Peyer's patch (tissue), 4 donors: ENCODE measurements at places on chromosomes 2 and 18.

DNA sequence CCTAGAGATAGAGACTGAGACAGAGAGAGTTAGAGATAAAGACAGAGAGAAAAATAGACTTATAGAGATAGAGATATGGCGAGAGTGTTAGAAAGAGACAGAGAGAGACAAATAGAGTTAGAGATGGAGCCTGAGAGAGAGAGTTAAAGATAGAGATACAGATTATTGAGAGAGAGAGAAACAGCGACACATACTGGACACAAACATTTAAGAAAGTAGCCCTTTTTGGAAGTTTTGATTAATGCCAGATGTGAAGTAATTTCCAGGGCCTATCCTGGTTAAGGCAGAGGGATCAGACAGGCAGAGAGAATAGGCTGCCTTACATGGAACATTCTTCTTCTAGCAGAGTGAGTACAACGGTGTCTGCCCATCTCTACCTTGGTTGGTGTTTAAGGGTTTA is 311.6 kb upstream of the CDH7 start:
- DNase-seq, result no peak

DNA sequence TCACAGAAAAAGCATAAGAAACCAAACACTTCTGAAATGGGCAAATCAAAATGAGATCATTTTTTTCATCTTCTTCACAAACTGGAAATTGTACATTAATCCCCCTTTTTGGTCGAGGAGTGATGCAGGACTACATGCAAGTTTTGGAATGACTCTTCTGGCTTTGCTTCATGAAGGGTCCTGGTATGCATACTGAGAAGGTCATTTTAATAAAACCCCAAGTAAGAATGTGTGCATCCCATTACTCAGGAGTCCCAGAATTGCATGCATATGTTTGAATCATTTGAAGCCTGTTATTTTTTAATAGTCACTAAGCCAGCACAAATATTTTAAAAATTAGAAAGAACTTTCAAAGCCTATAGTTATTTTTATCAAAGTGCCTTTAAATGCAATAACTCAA is 16.7 kb upstream of the EHBP1 start:
- DNase-seq, result no peak

- no peak for DNase-seq
Observed at GRCh38 chr2:112472547-112473263, 9.3 kb upstream of the TTL start.

DNA sequence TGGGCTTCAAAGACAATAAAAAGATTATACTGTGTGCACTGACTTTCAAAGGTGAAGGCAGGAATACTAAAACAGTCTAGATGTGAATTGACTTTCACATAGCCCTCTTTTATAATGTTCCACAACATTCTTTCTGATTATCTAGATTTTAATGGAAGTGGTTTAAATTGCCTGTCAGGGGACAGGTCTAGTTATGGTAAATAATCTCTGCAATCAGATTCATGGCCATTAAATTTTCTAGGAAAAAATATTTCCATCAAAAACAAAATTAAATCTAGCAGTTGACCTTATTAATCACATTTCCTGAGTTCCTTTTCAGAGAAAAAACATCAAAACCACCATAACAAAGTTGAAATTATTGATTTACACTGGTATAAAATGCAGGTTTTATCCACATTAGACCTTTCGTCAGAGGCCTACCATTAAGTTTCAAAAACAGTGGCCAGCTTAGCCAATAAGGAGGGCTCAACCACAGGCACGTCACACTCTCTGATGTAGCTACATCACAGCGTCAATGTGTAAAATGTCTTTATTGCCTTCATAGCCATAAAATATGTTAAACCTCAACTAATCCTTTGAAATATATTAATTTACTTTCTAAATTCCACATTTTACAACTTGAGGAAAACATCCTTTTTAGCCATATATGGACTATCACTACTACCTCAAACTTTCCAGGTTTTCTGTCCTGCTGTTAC is 79.4 kb downstream of the NOL10 start:
- no peak for DNase-seq

DNA sequence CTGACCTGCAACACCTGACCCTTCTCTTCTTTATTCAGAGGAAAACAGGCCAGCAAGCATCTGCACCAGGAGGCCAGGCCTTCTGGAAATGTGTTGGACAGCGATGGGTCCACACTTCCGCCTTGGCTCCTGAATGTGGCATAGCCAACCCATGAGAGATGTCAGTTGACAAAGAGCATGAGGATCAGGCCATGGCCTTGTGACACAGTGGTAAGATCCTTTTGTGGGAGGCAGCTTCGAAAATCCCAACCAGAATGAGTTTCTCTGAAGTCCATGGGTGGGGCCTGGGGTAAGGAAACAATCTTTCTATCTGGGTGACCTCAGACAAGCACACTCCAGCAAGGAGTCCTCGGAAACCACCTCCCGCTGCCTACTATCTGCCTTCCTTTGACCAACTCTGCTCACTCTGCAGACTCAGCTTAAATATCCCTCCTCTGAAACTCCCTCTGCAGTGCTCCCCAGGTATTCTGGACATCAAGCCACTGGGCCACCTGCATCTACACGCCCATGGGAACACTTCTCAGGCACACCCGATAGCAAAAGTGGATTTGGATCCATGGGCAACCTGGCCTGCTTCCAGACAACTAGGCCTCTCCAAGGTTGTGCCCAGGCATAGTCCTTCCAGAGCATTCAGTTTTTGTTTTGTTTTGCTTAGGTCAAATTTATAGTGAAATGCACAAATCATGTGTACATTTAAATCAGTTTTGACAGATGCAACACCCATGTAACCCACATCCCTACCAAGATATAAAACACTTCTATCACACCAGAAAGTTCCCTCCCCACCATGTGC is 3.6 kb upstream of the SH2D6 start:
- no peak for DNase-seq

DNA sequence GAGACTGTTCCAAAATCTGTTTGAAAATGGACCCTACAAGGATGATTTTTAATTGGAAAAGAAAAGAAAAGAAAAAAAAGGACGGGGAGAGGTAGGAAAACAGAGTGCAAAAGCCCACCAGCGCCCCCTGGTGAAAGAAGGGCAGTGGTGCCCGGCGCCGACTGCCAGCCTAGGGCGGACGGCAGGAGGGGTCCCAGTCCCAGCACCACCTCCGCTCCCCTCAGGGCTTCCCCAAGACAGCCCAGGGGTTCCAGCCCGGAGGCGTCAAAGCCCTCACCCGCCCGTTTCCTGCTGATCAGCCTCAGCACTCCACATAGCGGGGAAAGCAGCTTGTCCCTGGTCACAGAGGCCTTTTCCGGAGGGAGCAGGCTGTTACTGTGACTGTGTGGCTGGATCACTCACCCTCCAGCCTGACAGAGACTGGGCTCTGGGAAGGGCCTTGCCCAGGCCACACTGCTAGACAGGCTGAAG is 213.9 kb downstream of the TFCP2L1 start:
- peak; percentile 22 for DNase-seq

DNA sequence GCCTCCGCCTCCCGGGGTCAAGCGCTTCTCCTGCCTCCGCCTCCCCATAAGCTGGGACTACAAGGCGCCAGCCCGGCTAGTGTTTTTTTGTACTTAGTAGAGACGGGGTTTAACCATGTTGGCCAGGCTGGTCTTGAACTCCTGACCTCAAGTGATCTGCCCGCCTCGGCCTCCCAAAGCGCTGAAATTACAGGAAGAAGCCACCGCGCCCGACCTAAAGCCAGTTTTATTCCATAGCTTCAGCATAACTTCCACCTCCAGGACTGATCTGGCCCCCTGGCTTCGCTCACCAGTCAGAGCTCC is 783 bp upstream of the TXNL4A start:
- no peak for DNase-seq

- DNase-seq, result no peak
Observed at GRCh38 chr2:224994242-224994823, 47.9 kb downstream of the DOCK10 start.

DNA sequence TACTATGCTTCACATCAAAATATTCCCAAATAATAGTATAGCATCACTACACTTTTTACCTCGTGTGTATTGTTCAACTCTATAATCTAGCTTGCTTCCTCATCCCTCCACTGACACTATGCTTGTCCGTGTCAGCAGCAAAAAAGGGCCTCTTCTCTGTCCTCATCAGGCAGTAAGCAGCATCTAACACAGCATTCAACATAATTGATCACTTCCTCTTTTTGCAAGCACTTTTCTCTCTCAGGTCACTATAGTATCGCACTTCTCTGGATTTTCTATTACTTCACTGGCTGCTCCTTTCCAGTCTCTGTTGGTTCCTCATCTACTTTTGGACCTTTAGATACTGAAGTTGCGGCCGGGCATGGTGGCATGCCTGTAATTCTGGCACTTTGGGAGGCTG is 64.9 kb upstream of the ZSWIM2 start:
- no peak for DNase-seq

- DNase-seq, result no peak
Observed at GRCh38 chr2:215637651-215638050, 201.8 kb upstream of the FN1 start.
